ENCODE measurements at places on chromosomes 12 and 14. TPM values are rescaled to one million over a fixed set of nuclear protein-coding genes. Genes with fewer than 3 reads are reported as not detected.
A peak's percentile ranks its signal among the peaks of the same experiment; 100 is the strongest.

DNA sequence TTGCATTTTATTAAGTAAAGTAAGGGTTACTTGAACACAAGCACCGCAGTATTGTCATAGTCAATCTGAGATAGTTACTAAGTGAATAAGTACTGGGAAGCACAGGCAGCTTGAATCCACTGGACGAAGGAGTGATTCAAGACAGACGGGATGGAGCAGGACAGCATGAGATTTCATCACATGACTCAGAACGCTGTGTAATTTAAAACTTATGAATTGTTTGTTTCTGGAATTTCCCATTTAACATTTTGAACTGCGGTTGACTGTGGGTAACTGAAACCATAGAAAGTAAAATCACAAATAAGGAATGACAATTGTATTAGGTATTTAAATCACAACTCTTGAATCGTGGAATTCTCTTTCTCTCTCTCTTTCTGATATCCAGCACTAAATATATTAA lies 1630.4 kb upstream of the SEL1L start:
- no peak for DNase-seq

Gene CLEC1B
- not detected for total RNA-seq

GRCh38 chr12:58695263-58695662 lies 225.0 kb downstream of the LRIG3 start:
- DNase-seq = no peak

GRCh38 chr14:69755784-69756183 lies 11.2 kb upstream of the SRSF5 start:
- DNase-seq = no peak

- no peak for DNase-seq
These were observed 109.3 kb downstream of the ITPR2 start for GRCh38 chr12:26723379-26724308.

DNA sequence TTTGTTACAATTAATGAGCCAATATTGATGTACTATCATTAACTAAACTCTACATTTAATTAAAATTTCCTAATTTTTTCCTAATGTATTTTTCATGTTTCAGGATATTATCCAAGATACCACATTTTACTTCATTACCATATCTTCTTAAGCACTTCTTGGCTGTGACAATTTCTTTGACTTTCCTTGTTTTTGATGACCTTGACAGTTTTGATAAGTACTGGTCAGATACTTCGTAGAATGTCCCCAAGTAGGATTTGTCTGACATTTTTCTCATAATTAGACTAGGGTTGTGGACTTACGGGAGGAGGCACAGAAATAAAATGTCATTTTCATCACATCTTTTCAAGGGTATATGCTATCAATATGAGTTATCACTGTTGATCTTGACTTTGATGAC lies 700.9 kb downstream of the BCL11B start:
- DNase-seq = no peak

DNA sequence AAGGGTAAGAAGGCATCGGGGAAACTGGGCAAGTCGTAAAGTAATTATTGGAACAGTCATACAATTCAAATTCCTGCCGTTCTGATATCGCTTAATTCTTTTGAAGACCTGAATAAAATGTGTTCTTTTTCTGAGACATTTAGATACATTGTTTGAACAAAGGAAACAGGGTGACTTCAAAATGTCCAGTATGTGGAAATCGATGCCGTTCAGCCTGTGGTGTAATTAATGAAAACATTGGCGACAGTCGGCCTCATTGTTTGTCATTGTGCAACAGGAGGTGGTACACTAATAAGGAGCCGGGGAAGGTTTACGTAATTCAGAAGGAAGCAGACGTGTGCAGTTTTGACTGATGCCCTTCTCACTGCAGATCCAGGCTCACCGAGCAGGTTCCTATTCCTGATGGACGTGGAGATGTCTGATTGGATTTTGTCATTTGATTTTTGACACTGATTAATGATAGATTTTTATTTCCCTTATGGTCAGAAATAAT lies 92.7 kb downstream of the BORCS5 start:
- DNase-seq = no peak

Gene PARP11
- total RNA-seq = 5.5 TPM

DNA sequence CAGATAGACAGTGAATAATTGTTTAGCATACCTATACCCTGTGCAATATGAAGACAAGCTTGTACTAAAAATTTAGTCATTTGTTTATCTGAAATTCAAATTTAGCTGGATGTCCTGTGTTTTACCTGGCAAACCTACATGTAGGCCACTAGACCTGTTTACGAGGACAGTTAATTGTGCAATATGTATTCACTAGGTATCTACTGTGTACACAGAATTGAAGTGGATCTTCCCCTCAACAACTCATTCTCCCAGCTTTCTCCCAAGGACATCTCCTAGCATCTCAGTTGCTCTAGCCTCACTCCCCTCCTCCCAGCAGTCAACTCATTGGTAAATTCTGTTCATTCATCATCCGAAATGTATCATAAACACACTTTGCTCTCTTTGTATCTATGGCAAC lies 25.3 kb downstream of the AK7 start:
- no peak for DNase-seq

- DNase-seq = no peak
These were observed 11.1 kb upstream of the CLEC2A start for GRCh38 chr12:9943240-9943639.

GRCh38 chr12:10613349-10614055 lies at the start of gene MAGOHB:
Gene MAGOHB (minus strand): TSS chr12:10613609. CDS start chr12:10613532, 77 bp downstream.
- peak; percentile 97 for DNase-seq

Gene ZBTB42
- total RNA-seq = 5.6 TPM

GRCh38 chr12:107329569-107330324 lies 236.4 kb upstream of the CRY1 start:
- no peak for DNase-seq

DNA sequence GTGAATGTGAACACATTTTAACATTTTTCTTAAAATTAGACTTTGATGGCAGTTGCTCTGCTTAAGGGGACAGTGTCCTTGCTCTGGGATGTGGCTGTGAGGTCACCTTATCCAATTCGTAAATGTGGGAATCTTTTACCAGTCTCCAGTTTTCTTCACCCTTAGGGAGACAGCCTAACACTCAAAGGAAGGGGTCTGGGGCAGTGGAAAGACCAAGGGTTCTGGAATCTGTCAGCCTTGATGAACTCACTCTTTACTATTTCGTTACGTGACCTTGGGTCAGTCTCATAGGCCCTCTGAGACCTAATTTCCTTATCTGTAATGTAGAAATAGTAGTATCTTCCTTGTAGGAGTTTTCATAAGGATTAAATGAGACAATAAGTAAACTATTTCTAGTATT lies 245.6 kb upstream of the ATP2B1 start:
- DNase-seq = no peak

DNA sequence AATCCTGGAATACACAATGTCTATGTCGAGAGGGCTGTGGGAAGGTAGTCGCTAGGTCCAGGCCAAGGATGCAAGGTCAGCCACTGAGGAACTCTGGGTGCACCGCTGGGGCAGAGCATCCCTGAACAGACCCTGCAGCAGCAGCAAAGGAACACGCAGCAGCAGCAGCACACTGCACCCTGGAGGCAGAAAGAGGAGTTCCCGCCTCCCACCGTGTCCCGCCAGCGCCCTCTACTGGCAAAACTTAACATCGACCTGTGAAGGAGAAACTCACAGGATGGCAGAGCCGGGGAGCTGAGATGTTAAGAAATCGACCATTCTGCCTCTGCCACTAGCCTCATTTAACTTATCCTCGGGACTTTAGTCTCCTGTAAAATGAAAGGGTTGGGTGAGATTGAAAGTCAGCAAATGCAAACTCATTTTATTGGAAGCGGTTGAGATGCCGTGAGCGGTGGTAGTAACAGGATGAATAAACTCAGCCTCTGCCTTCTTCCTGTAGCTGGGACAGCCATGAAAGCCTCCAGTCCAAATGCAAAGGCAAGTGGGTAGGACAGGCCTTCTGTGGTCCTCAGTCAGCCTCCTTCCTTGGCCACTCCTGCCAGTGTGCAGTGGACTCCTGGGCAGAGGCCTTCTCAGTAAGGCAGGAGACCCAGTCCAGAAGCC lies 45.6 kb downstream of the STAB2 start:
- DNase-seq = no peak

- no peak for DNase-seq
These were observed 185.1 kb downstream of the ANO6 start for GRCh38 chr12:45400991-45401390.

Gene KRT71
- total RNA-seq = not detected

Gene MYF5
- total RNA-seq = not detected

DNA sequence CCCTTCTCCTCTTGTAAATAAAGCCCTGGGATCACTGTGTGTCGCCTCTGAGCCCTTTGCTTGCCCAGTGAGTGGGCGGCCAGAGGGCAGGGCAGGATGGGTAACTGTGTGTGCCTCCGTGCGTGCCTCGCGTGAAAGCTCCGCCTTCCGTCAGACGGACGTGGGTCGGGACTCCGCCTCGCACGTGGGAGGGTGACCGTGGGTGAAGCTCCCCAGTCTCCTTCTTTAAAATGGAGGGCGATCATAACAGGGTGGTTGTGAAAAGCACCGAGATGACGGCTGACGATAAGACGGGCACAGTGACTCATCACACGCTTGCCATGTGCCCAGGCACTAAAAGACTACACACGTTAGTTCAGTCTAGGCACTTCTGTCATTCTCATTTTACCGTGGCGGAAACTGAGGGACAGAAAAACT lies 9.2 kb downstream of the PHB2 start:
- DNase-seq = peak; percentile 81

Gene DAO
- not detected for total RNA-seq

- no peak for DNase-seq
These were observed 755.7 kb upstream of the USP15 start for GRCh38 chr12:61504396-61505080.

Gene LRRC10
- total RNA-seq = 39.2 TPM

- peak; percentile 84 for DNase-seq
These were observed 16.4 kb upstream of the SP7 start for GRCh38 chr12:53352331-53353256.

- no peak for DNase-seq
These were observed 1.5 kb upstream of the KRT7 start for GRCh38 chr12:52231305-52232202.

Gene WNT5B
- total RNA-seq = 2.9 TPM

Gene RPS29
- 918 TPM for total RNA-seq

DNA sequence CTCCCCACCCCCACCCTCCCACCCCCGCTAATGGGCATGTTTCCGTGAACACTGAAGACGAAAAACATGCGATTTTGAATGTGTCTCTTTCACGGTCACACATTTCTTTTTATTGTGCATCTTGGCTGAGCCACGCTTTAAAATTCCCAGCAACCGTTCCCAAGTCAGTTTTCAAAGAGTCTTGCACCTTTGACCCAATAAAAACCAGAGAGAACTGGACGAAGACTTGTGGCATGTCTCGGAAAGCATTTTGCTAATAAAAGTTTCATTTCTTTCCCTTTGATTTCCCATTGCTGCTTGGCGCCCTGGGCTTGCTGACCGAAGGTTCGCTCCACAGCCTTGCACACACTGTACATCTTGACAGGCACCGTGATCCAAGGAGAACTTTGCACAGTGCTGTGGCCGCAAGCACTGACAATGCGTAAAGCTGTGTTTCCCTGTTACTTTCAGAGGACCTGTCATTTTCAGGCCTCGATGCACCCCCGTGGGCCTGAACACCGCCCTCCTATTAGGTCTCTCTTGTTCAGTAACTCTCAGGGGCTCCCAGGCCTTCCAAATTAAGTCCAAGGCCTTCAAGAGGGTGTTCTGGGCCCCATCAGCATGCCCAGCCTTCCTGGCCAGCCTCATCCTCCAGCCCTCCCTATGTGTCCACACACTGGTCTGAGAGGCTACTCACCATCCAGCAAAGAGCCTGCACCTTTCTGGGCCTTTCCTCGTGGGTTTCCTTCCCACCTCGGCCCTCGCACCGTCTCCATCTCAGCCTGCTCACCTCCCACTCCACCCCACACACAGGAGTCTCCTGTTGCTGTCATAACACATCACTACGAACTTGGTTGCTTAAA lies 63.4 kb upstream of the DIO3 start:
- DNase-seq = no peak

- no peak for DNase-seq
These were observed 9.2 kb downstream of the ABHD4 start for GRCh38 chr14:22607291-22607690.

DNA sequence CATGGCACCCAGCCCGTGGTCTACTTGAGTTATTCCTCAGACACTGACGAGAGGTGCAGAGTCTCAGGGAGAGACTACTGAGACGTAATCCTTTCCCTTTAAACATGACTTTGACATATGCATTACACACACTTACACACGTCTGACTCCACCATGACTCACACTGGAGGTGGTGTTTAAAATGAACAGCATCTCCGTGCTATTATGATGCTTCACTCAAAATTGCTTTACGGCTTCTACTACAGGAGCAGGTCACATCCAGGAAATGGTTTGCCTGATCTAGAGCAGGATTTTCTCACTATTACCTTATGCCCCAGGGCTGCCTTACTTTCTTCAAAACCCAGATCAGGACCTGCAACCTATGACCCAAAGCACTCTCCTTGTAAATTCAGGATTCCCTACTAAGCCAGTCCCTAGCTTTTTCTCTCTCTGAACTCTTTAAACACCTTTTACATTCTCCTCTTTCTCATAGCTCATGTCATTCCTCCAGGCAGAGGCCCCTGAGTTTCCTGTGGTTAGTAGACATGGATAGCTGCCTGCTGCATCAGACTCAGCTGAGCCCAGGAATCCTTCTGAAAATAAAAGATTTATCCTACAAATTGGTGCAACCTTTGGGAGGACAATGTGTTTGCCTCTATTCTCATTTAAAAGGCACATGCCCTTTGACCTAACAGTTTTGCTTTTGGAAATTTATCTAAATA lies 31.2 kb downstream of the TMCC3 start:
- no peak for DNase-seq

- DNase-seq = no peak
These were observed 20.9 kb upstream of the IFNG-AS1 start for GRCh38 chr12:67968321-67968720.

DNA sequence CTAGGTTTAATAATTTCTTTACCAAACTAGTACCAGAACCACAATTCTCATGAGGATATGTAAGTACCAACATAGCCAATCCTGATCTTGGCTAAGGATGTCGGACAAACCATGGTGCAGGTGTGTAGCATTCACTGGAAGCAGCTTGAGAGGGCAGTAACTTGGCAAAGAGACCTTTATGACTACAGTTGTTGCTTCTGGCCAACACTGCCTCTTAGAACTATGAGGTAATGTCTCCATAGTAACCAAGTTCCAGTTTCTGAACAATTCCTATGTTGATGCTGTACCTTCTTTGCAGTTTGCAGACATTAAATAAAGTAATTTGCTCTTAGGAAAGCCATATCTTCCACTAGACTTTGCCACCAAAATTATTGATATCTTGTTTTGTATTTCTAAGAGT lies at the start of gene LMNTD1:
TSS of gene LMNTD1 (minus strand) at position 186 of the 400 bp plus-strand sequence. CDS start 324 bp downstream, outside the sequence.
- no peak for DNase-seq

Gene PLCZ1
- total RNA-seq = not detected

Gene ASB2
- total RNA-seq = 294 TPM

Gene KRT3
- total RNA-seq = not detected

- no peak for DNase-seq
These were observed 40.7 kb downstream of the TESC start for GRCh38 chr12:117058442-117059072.

DNA sequence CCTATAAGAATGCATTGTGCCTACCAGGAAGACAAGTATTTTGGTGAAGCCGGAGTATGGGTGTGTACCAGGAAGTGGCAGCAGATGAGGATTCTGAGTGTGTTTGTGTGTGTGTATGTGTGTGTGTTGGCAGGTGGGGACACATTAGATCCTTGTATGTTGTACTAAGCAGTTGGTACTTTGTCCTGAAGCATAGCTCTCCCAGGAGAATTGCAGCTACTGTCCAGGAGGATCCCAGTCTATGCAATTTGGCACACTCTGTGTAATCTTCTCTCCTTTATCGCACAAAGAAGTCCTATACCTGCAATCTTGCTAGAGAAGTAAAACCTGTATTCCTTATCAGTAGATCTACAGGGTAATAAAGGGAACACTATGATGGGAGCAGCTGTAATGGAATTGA lies 276.5 kb downstream of the PAWR start:
- DNase-seq = no peak

GRCh38 chr14:82230748-82231147 lies 697.1 kb upstream of the SEL1L start:
- DNase-seq = no peak
